Left ventricle myocardium inferior (tissue), 1 donor: ENCODE measurements at places on chromosomes 12 and 14.

GRCh38 chr12:49952391-49953055 is 2.0 kb downstream of the AQP2 start:
- no peak for DNase-seq

GRCh38 chr12:56300644-56301464 is 724 bp upstream of the CS start:
- DNase-seq, result no peak

- no peak for DNase-seq
These were observed 430.8 kb downstream of the FLRT2 start for GRCh38 chr14:85960756-85961155.

DNA sequence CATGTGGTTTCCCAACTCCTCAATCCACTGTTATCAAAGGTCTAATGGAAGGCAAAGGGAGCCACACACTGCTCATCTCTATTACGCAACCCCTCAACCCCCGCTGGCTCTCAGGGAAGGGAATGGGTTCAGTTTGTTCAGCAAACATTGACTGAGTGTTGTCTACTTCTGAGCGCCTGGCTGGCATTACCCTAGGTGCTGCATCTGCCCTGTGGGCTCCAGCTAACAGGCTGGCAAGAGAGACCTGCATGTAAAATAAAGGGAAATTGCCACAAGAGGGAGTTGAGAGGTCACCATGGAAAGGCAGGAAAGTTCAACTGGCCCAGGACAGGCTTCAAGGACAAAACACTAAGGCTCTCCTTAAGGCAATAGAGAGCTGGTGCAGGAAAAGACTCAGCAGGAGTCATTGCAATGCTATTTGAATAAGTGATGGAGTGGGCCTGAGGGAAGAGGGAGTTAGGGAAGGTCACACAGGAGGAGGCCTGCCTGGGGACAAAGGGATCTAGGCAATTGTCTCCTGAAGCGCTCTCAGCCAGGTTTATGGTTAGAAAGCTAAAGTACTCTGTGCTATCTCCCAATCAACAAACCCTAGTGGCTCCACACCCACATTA is 5.5 kb upstream of the ZNF740 start:
- no peak for DNase-seq

- no peak for DNase-seq
These were observed 24.4 kb downstream of the NAP1L1 start for GRCh38 chr12:76060111-76060510.

DNA sequence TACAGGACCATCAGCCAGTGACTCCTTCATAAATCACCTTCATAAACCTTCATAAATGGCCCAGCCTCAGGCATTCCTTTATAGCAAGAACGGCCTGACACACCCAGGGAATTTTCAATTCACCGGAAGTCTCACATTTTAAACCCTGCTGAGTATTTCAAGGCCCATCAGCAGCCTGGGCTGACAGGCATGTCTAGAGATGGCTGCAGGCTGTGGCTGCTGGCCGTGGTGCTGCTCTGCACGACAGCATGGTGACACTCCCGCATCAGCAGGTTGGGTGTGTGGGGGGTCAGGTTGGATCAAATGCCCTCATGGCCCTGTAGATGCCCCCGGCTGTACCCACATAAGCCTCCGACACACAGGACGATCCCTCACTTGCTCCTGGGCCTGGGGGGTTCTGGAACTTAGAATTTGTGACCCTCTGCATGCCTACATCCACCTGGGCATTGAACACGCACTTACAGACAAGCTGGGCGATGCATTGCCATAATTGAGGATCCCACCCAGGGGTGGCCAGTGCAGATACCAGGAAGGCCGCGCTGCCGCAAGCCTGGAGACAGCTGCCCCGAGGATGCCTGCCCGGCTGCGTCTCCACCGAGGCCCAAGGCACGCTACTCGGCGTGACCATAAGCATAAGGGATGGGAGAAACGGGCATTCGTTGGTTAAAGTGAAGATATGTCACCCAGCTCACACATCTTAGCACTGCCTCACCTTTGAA is 124.3 kb downstream of the PIWIL1 start:
- no peak for DNase-seq

DNA sequence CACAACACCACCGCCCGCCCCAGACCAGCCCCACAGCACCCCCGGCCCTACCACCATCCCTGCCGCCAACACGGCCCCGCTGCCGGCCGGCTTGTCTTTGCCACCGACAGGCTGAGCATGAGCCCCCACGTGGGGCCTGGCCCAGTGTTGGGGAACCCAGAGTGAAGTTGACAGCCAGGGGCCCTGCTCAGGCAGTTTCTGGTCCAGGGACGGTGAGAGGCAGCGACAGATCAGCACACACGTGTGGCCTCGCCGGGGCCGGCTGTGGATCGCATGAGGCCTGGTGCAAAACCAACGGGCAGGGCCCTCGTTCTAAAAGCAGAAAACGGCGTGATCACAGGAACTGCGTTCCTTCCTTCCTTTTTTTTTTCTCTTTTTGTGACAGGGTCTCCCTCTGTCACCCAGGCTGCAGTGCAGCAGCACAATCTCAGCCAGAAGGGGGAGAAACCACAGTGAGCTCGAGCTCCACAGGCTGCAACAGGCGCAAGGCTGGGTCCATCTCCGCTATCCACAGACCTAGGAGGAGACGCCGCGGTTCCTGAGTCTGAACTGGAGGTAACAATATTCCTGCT is 50.5 kb upstream of the FBRSL1 start:
- no peak for DNase-seq

DNA sequence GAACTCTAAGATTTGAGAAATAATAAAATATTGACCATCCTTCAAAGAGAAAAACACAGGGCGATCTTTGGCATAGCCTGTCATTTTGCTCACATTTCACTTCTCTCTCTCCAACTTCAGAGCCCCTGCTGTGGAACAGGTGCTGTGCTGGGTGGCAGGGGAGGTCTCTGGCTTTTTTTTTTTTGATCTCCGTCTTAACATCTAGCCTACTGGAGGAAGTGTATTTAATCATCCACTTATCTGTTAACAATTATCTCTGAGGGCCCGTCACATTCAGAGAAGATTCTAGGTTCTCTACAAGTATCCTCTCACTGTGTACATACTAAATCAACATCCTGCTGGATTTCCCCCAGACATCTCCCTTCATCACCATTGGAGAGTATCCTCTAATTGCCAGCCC is 34.1 kb downstream of the CHST11 start:
- no peak for DNase-seq

DNA sequence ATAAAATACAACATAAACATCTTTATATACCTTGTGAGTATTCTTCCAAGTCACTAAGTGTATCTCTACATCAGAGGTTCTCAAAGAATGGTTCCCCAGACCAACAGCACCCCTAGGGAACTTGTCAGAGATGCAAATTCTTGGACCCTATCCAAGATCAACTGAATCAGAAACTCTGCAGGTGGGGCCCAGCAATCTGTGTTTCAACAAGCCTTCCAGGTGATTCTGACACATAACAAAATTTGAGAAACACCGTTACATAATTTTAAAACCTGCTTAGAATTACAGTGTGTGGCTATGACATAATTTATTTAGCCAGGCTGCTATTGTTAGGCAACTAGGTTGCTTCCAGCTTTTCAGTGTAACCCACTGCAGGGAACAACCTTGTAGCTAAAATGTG is 49.8 kb downstream of the NTN4 start:
- no peak for DNase-seq

DNA sequence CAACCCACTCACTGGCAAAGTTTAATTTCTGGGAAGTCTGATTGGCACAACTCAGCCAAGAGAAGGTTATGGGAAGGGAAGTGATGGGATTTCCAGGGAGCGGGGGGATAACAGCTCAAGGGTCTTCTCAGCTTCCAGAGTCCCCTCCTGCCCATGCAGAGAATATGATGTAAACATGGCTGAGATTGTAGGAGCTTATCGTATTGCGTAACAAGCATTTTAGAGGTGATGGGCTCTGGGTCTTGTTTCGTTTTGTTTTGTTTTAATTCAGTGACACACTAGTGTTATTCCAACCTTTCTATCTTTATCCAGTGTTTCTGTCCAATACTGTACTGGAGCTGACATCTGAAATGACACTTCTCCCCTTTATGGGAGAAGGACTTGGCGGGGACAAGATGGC is 762.1 kb upstream of the TMEM132C start:
- DNase-seq, result no peak

DNA sequence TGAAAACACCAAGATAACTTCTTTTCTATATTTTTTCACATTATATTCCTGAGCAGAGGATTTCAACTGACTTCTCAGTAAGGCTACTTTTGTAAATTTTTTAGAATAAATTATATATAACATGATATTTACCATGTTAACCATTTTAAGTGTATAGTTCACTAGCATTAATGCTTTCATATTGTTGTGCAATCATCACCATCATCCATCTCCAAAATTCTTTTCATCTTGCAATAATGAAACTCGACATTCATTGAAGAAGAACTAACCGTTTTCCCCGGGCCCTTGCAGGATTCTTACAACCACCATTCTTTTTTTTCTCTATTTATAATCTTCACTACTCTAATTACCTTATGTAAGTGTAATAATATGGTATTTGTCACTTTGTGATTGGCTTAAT is 1036.1 kb downstream of the LRFN5 start:
- DNase-seq, result no peak

- no peak for DNase-seq
These were observed 644.2 kb downstream of the NOVA1 start for GRCh38 chr14:25953532-25954139.

- no peak for DNase-seq
These were observed 416.8 kb downstream of the CCDC91 start for GRCh38 chr12:28606967-28607557.

- no peak for DNase-seq
These were observed 186.0 kb upstream of the HMGA2 start for GRCh38 chr12:65638324-65638723.

GRCh38 chr12:106541201-106541600 is 41.6 kb upstream of the RFX4 start:
- DNase-seq, result no peak

- DNase-seq, result no peak
These were observed 153.2 kb downstream of the SMOC1 start for GRCh38 chr14:70032447-70032846.

GRCh38 chr14:22737052-22737451 is 29.4 kb upstream of the OXA1L start:
- DNase-seq, result no peak

- DNase-seq, result no peak
These were observed 74.8 kb downstream of the KIF21A start for GRCh38 chr12:39368096-39368495.
